Central memory CD4-positive, alpha-beta T cell (primary cell): ENCODE measurements at places on chromosomes 12 and 14.

- no peak for DNase-seq
Measured at GRCh38 chr12:100279607-100280244, 12.7 kb downstream of the SCYL2 start.

DNA sequence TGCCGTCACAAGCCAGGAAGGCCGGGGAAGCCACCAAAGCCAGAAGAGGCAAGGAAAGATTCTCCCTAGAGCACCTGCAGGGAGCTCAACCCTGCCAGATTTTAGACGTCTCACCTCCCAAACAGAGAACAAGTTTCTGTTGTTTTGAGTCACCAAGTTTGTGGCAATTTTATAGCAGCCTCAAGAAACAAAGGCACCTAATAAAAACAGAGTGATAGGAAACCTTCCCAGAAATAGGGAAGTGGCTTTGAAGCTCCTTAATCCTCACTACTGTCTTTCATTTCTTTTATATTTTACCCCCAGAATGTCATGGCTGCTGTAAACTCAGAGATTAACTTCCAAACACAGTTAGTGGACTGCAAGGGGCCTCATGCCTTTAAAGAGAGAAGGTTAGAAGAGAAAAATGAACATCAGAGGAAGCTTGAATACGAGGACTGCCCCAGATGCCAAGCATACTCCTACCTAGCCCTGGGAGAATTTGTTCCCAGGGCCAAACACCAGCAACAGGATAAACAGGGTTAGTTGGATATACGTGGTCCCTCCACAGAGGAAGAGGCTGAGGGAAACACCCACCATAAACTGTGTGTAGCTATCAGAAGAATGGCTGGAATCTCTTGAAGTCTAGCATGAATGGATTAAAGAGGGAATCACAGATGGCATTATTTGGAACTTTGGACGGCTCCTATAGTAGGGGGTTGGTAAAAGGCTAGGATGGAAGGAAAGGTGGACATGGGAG, 148.3 kb downstream of the KCNA5 start:
- no peak for DNase-seq

- DNase-seq, result no peak
Measured at GRCh38 chr12:21580748-21581516, 23.7 kb downstream of the GYS2 start.

DNA sequence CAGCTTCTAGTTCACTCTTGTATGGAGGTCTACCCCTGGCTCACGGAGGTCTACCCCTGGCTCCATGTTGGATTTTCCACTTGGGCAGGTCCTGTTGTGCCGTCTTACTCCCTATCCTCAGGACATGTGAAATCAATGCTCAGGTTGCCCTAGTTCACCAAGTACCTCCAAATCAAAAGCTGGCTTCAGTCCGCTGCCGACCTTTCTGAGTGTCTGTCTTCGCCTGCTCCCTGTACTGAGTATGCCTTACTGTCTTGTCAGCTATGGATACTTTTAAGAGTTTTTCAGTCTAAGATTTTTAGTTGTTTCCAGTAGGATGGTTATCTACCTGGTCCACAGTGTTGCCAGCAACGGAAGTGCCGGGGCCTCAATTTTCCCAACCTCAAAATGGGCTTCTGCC, 40.1 kb upstream of the BCL11B start:
- no peak for DNase-seq

DNA sequence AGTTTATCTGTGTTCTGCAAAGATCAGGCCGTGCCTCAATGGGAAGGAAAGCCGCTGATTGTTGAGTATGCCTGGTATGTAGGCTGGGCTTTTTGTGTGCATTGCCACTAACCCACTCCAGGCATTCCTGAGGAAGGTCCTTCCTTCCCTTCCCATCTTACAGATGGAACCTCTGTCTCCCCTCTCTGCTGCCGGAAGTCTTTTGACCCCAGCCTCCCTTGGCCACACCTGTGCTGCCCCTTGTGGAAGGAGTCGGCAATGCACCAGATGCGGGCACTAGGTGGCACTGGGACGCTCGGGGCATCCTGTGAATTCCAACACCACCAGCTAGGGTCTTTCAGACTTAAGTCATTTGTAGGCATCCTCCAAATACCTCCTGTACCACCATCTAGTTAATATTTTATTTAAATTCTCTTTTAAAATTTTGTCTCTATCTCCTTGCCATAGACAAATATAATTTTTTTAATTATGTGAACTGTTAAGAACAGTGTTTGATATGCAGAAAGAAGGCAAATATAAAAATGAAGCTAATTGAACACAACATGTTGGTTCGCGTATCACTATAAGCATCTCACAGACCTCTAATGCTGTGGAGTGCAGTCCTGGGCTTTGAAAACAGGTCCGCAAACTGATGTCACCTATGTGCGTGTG, 99.6 kb downstream of the RIN3 start:
- DNase-seq, result peak; percentile 45

GRCh38 chr12:57793920-57794319, 11.3 kb downstream of the TSFM start:
- no peak for DNase-seq

GRCh38 chr14:100384819-100385813, 62.0 kb downstream of the SLC25A47 start:
- DNase-seq, result no peak
